T-helper 17 cell (primary cell): ENCODE measurements at places on chromosomes 3 and 15.
A peak's percentile ranks its signal among the peaks of the same experiment; 100 is the strongest.

GRCh38 chr3:127015282-127016042 is 32.5 kb downstream of the PLXNA1 start:
- no peak overlapping the region for H3K4me3 ChIP-seq
- H3K36me3 ChIP-seq = peaks cover 2% of the 10 kb centered on the region
- H3K27ac ChIP-seq = no peak overlapping the region
- DNase-seq = no peak

DNA sequence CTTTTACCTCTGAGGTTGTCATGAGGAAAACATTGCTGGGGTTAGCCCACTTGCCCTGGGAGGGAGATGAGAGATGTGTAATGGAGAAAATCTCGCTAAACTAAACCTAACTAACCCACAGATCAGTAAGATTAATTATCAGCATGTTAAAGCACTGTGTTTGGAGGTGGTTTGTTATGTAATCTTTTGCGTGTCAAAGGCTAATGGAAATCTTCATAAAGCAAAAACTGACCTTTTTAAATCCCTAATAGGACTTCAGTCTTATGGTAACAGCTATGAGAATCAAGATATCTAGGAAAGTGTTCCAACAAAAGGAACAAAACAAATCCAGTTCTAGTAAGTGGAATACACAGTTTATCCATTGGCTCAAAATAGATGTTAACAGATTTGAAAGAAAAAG is 102.7 kb downstream of the PLOD2 start:
- H3K4me3 ChIP-seq = no peak overlapping the region
- H3K27ac ChIP-seq = no peak overlapping the region
- H3K36me3 ChIP-seq = no peaks in the 10 kb centered on the region
- no peak for DNase-seq
- no peaks in the 10 kb centered on the region for H3K4me1 ChIP-seq
- no peaks in the 10 kb centered on the region for H3K27me3 ChIP-seq

DNA sequence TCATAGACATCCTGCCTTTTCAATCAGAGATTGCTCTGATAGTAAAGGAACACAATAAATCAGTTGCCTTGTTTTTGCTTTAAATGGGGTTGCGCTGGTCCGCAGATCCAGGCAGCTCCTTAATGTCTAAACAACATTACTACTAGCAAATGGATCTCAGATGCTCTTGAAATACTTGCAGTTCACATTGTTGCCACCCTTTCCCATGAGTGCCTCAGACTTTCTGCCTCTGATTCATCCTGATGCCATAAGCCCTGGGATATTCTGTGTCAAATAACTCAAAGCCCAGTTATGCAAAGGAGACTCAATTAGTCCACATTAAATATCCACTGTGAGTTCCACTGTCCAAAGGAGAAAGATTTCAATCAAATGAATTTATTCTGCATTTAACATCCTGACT is 196.7 kb downstream of the PLCH1 start:
- no peaks in the 10 kb centered on the region for H3K36me3 ChIP-seq
- H3K4me1 ChIP-seq = no peaks in the 10 kb centered on the region
- no peaks in the 10 kb centered on the region for H3K27me3 ChIP-seq
- DNase-seq = no peak
- H3K27ac ChIP-seq = no peak overlapping the region
- H3K4me3 ChIP-seq = no peak overlapping the region

GRCh38 chr3:114122027-114122709 is 56.7 kb downstream of the DRD3 start:
- peaks cover 3% of the 10 kb centered on the region for H3K36me3 ChIP-seq
- H3K27ac ChIP-seq = no peak overlapping the region
- no peak for DNase-seq
- H3K4me3 ChIP-seq = no peak overlapping the region
- no peaks in the 10 kb centered on the region for H3K4me1 ChIP-seq
- H3K27me3 ChIP-seq = peaks cover 17% of the 10 kb centered on the region

DNA sequence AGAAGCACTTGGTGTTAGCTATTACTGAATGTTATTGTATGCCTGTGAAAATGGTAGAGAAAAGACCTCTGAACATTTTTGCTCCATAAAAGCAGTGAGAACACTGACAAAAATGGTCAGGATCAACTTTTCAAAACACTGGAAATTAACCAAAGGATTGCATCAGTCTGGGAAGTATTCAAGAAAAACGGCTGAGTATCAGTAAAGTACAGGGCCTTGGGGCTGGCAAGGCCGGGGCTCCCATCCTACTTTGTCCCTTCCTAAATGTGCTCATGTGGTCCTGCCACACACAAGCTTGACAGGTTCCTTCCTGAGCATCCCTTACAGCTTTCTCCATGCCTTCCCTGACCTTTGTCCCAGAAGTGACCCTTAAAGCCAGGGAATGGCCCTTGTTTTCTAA is 84.0 kb downstream of the CFAP20DC start:
- DNase-seq = no peak
- no peaks in the 10 kb centered on the region for H3K27me3 ChIP-seq
- H3K4me1 ChIP-seq = no peaks in the 10 kb centered on the region
- no peak overlapping the region for H3K27ac ChIP-seq
- no peak overlapping the region for H3K4me3 ChIP-seq

DNA sequence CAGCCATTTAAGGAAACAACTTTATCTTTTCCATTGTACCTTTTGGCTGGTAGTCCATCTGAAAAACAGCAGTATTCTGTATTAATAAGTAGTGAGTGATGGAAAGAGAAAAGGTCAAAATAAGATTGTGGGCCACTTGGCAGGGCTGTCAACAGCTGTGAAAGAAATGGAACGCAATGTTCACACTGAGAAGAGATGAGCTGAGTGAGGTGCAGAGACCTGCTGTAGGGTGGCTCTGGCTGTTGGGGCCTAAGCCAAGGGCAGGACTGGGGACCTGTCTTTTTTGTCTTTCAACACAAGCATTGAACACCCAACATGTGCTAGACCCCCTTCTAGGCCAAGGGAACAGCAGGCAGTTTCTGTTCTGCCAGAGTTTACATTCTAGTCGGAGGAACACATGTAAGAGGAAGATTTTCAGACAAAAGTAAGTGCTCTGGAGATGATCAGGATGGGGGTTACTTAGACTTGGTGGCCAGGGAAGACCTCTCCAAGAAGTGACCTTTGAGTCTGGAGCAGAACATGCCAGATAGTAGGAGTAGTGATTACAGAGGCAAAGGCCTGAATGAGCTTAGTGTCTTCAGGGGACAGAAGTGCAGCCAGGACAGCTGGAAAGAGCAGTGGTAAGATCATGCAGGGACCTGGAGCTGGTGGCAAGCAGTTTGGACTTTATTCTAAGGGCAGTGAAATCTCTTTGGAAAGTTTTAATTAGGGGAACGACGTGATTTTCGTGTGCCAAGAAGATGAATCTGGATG is 29.6 kb downstream of the TSEN2 start:
- H3K4me1 ChIP-seq = peaks cover 8% of the 10 kb centered on the region
- no peak for DNase-seq
- H3K27ac ChIP-seq = peak overlapping the region; percentile 54
- no peaks in the 10 kb centered on the region for H3K27me3 ChIP-seq

GRCh38 chr3:119148493-119149180 is 2.7 kb downstream of the TEX55 start:
- no peak overlapping the region for H3K4me3 ChIP-seq
- no peak for DNase-seq
- no peaks in the 10 kb centered on the region for H3K36me3 ChIP-seq

GRCh38 chr15:50365971-50366370 is 11.0 kb upstream of the GABPB1 start:
- no peaks in the 10 kb centered on the region for H3K27me3 ChIP-seq
- H3K36me3 ChIP-seq = no peaks in the 10 kb centered on the region
- peaks cover 5% of the 10 kb centered on the region for H3K4me1 ChIP-seq
- DNase-seq = no peak

- no peaks in the 10 kb centered on the region for H3K4me1 ChIP-seq
- H3K4me3 ChIP-seq = no peak overlapping the region
- no peak overlapping the region for H3K27ac ChIP-seq
- no peaks in the 10 kb centered on the region for H3K27me3 ChIP-seq
- DNase-seq = no peak
Measured at GRCh38 chr3:27097182-27097581, 272.0 kb downstream of the NEK10 start.

GRCh38 chr15:23857028-23857641 is 170.0 kb upstream of the NDN start:
- H3K27ac ChIP-seq = no peak overlapping the region
- H3K27me3 ChIP-seq = no peaks in the 10 kb centered on the region
- no peaks in the 10 kb centered on the region for H3K36me3 ChIP-seq
- H3K4me1 ChIP-seq = no peaks in the 10 kb centered on the region
- H3K4me3 ChIP-seq = no peak overlapping the region

DNA sequence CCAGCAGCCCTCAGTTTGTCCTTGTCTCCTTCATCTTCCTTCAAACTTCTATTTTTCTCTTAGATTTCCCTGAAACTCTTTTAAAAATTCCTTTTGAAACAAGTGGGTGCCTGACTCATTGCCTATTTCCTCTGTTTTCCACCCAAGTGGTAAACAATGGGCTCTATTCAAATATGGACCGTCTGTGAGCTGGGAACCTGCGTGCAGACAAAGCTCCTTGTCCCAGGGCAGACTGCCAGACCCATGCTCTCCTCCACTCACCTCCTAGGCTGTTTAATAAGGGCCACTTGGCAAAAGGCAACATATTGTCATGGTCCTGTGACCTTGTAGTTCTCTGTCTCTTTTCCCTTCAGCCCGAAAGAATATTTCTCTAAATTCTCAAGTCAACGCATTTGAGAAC is 332.7 kb upstream of the THBS1 start:
- no peaks in the 10 kb centered on the region for H3K36me3 ChIP-seq
- peaks cover 10% of the 10 kb centered on the region for H3K4me1 ChIP-seq
- no peak for DNase-seq
- no peak overlapping the region for H3K4me3 ChIP-seq
- H3K27ac ChIP-seq = no peak overlapping the region

DNA sequence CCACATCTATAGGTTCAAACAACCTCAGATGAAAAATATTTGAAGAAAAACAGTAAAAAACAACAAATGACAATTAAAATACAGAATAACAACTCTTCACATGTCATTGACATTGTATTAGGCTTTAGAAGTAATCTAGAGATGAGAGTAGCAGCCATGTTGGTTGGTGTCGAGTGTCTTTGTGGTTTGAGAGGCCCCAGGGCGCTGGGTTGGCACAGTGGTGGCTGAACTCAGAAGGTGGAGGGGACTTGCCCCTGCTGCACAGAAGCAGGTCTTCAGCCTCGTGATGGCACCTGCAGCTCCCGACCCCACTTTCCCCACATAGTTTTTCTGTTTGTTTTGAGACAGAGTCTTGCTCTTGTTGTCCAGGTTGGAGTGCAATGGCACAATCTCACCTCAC is 187.2 kb downstream of the OSBPL10 start:
- no peak overlapping the region for H3K4me3 ChIP-seq
- H3K36me3 ChIP-seq = no peaks in the 10 kb centered on the region
- no peak overlapping the region for H3K27ac ChIP-seq
- no peak for DNase-seq

DNA sequence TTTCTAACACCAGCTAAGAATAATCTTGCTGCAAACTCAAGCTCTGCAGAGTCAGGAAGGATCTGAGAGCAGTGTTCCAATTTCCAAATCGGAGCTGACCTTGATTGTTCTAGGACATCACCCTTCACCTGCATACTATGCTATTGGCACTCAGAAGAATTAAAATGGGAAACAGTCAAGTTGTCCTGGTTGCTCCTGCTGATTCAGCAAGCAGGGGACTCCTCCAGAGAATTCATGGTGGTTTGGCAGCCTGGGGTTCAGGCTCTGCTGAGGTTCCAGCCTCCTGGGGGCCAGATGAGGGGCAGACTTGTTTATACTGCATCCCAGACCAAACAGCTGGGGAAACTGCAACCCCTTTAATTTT is 213.7 kb upstream of the ADAMTS9 start:
- H3K36me3 ChIP-seq = no peaks in the 10 kb centered on the region
- H3K27ac ChIP-seq = no peak overlapping the region
- H3K27me3 ChIP-seq = no peaks in the 10 kb centered on the region
- H3K4me1 ChIP-seq = no peaks in the 10 kb centered on the region
